ENCODE measurements at places on chromosomes 2 and 18. TPM values are rescaled to one million over a fixed set of nuclear protein-coding genes. Genes with fewer than 3 reads are reported as not detected.

Gene PDE1A
- total RNA-seq = 23.2 TPM

Gene HRH4
- total RNA-seq = 0.15 TPM

Gene GKN2
- total RNA-seq = not detected

Gene CYS1
- 13.9 TPM for total RNA-seq

Gene DSG1
- total RNA-seq = not detected

Gene RNF125
- 6.7 TPM for total RNA-seq

Gene HOXD1
- total RNA-seq = 1.1 TPM

Gene PRKAG3
- 1.0 TPM for total RNA-seq

Gene CCDC178
- total RNA-seq = 1.9 TPM

Gene PLCD4
- total RNA-seq = 5.3 TPM

Gene ZNF804A
- total RNA-seq = 0.33 TPM

Gene COL4A3
- total RNA-seq = 17.8 TPM

Gene CNGA3
- not detected for total RNA-seq

Gene SERPINB10
- not detected for total RNA-seq

Data from aorta (tissue), 5 donors.